ENCODE measurements at places on chromosomes 4 and X.

DNA sequence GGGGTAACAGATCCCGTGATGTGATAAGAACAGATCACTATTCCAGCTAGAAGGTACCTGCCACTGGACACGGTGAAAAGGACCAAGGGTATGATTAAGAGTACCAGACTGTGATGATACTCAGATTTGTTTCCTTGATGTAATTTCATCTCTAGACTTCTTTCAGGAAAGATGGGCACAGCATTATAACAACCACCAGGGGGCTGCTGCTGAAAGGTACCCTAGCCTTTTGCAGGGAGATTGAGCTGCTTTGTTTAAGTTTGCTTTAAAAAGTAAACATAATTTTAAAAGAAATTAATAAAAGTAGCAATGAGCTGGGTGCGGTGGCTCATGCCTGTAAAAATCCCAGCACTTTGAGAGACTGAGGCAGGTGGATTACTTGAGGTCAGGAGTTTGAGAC is 145.4 kb downstream of the EMCN start:
- DNase-seq = no peak

- no peak for DNase-seq
Measured at GRCh38 chr4:80058740-80059139, 14.3 kb downstream of the ANTXR2 start.

DNA sequence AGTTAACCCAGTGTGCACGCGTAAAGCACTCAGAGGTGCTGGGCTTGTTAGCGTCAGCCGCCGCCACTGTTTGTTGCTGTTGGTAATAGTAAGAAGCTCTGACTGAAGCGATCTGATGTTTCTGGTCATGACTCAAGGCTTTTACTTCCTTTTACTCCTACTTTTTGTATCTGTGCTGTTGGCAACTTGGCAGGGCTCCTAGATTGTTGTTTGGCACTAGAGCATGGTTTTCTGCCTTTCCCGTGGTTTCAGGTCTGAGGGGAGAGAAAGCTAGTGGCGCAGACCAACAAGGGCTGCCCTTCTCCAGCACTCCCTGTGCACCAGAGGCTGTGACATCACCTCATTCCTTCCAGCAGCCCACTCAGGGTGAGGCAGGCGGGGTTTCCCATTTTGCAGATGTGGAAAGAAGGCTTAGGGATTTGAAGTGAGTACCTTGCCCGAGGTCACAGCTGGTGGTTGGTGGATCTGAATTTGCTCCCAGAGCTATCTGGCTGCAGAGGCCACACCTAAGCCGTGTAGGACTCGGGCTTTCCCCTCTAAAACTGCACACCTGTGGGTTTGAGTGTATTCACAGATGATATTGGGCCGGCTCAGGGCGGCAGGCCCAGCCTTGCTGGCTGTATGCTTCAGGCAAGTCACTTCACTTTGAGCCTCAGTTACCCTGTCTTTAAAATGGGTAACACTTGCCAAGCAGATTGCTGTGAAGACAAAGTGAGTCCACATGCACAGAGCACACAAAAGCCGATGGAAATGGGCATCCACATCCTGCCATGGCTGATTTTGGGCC is 51.2 kb upstream of the TADA2B start:
- DNase-seq = no peak

GRCh38 chr4:40575846-40576245 is 53.8 kb downstream of the RBM47 start:
- DNase-seq = no peak

- DNase-seq = no peak
Measured at GRCh38 chr4:57191523-57192034, 81.4 kb upstream of the IGFBP7 start.

DNA sequence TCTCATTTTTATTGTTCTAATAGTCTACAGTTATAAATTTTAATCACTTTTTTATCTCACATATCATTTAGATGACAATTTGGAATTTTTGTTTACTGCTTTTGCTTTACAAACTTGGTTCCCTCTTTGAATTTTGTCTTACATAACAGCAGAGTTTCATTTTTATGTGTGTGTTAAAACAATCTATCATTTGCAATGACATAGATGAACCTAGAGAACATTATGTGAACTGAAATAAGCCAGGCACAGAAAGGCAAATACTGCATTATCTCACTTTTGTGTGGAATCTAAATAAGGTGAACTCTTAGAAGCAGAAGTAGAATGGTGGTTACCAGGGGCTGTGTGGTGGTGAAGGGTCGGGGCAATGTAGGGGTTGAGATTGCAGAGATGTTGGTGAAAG is 170.7 kb downstream of the GASK1B start:
- DNase-seq = no peak

DNA sequence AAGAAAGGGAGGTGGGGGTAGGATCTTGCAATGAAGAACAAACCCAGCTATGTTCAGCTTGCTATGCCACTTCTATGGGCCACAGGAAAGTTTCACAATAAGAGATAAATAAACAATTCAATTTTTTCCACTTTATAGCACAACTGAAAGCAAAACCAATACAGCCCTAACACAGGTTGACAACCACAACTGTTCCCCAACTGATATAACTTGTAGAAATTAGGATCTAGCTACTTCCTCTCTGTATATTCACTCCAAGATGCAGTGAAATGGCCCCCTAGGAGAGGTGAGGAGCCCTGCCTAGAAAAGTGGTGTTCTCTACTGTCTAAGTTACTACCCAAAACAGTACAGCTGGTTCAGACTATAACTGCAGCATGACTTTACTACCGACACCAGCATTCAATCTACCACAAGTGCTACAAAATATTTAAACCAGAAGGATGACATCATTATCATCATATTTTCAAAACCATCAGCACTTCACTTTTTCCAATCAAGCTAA is 77.0 kb downstream of the FBXW7 start:
- no peak for DNase-seq

DNA sequence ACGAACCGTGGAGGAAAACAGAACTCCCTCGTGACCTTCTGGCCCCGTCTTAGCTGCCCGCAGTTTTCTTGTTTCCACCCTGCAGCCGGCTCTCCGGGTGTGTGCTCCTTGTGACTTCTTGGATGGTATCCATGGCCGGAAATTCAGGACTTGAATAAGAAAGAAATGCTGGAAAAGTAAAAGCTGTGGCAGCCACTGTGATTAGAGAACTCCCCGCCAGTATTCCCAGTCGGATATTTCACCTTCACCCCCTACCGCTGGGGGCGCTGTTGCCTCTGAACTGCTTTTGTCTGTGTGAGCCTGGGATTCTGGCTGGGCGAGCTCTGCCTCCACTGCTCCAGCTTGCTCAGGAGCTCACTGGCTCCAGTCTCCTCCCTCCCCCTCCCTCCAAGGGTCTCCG is 41.5 kb upstream of the CYP4V2 start:
- DNase-seq = no peak

GRCh38 chrX:140355922-140356321 is 148.9 kb downstream of the SOX3 start:
- no peak for DNase-seq

DNA sequence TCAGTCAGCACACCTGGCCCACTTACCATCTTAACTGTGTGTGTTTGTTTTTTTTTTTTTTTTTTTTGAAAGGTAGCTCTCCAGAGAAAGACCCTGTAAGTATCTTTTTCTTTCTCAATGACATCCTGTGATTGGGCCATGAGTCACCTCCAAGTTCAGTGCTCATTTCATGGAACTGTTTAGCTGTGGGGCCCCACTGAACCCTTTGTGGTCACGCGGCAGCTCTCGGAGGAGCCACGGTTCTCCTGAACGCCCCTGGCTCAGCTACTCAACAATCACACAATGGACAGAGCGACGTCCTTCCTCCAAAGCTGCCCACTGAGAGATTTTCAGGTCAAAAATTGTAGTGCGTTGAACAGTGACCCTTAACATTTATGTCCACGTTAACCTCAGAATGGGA is 14.2 kb upstream of the IL3RA start:
- DNase-seq = no peak

GRCh38 chr4:825971-826330 is at the start of gene CPLX1:
CPLX1 (minus strand) TSS chr4:826129; CDS start chr4:824522, 1,607 bp downstream.
- DNase-seq = no peak

GRCh38 chrX:10534611-10535010 is 85.8 kb downstream of the MID1 start:
- DNase-seq = no peak
